SK-N-DZ (cell line): ENCODE measurements at places on chromosomes 4 and X.

- no peak for DNase-seq
Observed at GRCh38 chr4:6562931-6563901, 11.8 kb upstream of the MAN2B2 start.

- no peak for DNase-seq
Observed at GRCh38 chr4:108094923-108095482, 73.7 kb downstream of the LEF1 start.

DNA sequence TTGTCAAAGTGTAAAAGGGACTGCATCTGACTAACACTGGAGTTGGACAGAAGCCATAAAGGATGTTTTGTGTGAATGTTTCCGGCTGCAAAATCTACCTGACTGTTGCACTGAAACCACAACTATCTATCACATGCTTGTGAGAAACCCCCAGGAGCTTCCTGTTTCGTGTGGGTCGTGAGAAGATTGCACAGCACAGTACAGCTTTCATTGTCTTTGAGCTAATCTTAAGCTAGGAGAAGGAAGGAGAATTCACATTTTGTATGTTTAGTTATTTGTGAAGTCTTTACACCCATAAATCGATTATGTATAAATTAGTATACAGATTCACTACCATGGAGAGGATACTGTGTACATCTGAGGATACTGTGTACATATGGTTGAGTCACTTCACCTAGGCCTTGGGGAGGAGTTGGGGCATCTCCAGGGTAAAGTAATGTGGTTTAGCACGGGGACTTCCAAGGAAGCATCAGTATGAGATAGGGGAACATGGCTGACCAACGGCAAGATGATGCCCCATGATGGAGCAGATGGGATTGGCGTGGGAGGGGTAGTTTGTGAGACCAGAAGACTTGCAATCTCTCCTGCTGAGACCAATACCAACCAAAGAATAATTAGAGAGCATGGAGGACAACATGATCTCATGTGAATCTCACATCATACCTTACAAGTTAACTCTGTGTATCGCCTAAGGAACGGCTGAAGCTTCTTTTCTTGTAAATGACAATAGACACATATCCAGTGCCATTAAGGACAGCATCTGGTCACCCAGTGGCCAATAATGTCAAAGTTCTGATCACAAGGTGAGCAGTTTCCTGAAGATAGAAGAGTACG lies 43.1 kb upstream of the FAM9C start:
- DNase-seq: no peak

DNA sequence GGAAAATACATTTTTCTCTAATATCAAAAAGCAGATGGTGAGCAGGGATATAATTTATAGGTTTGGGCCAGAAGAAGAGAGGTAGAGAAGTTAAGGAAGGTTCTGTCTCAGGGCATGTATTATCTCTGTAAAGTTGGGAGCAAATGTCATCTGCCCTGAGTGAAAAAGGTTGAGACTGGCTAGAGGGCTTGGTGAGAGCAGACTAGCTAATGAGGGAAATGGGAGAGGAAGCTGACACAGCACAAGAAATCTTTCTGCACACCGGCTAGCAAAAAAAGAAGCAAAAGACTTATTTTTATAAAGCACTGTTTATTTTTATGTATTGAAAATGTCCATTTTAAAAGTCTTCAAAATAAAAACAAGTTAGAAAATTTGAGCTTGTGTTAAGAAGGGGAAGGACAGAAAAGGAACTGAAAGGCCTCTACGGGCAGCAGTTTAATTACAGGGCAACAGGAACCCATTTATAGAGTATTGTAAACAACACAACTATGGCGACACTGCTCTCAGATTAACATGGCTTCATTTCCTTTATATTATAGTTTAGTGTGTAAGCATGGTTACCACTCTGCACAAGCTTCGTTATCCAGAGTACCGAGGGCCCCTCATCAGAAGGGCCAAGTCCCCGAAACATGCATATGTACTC lies 17.4 kb downstream of the CD40LG start:
- DNase-seq: no peak

GRCh38 chr4:138636781-138637180 lies 378.8 kb upstream of the NOCT start:
- no peak for DNase-seq

GRCh38 chrX:2781698-2782097 lies 29.9 kb downstream of the XG start:
- DNase-seq: no peak

- no peak for DNase-seq
Observed at GRCh38 chr4:139828966-139829664, 163.5 kb downstream of the MGST2 start.

- DNase-seq: no peak
Observed at GRCh38 chr4:115433491-115433890, 320.1 kb upstream of the NDST4 start.

DNA sequence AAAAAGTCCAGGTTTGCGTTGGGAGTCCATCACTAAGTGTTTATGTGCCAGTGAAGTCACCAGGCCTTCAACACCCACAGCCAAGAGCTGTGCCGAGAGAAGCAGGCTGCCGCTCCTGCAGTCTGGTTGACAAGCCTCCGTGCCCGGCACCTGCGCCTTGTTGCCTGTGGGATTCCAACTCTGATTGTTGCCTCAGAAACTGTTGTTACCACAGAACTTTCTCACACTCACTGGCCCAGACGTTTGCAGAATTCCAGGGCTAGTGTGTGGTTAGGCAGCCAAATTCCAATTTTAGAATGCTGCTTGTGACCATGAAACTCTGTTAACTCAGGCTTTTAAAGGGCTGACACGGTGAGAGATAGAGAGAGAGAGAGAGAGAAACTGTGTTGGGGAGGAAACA lies 119.5 kb upstream of the LIMCH1 start:
- DNase-seq: no peak

- no peak for DNase-seq
Observed at GRCh38 chr4:161991811-161992210, 172.0 kb downstream of the FSTL5 start.

- DNase-seq: no peak
Observed at GRCh38 chrX:25191403-25191802, 175.6 kb upstream of the ARX start.

- DNase-seq: no peak
Observed at GRCh38 chr4:73066928-73067327, 2.6 kb downstream of the COX18 start.

- no peak for DNase-seq
Observed at GRCh38 chr4:151004222-151004621, 10.9 kb downstream of the LRBA start.

GRCh38 chr4:141909541-141909940 lies 273.2 kb downstream of the IL15 start:
- DNase-seq: no peak

GRCh38 chrX:154728431-154729190 lies 22.3 kb downstream of the GAB3 start:
- no peak for DNase-seq

DNA sequence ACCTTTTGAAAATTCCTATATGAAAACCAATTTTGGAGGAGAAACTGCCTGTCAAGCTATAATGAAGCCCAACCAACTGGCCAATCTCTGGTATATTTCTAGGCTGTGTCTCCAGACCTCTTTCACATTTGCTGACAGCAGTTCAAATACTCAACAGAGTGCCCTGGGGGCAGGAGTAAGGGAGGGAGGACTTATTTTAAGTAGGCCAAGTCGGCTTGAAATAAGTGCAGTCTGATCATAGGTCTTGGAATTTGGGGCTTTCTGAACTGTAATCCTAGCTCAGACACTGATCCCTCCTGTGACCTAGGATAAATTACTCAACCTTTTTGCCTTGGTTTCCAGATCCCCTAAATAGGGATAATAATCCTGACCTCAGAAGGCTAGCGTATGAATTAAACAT lies 59.4 kb upstream of the SLC7A11 start:
- no peak for DNase-seq

DNA sequence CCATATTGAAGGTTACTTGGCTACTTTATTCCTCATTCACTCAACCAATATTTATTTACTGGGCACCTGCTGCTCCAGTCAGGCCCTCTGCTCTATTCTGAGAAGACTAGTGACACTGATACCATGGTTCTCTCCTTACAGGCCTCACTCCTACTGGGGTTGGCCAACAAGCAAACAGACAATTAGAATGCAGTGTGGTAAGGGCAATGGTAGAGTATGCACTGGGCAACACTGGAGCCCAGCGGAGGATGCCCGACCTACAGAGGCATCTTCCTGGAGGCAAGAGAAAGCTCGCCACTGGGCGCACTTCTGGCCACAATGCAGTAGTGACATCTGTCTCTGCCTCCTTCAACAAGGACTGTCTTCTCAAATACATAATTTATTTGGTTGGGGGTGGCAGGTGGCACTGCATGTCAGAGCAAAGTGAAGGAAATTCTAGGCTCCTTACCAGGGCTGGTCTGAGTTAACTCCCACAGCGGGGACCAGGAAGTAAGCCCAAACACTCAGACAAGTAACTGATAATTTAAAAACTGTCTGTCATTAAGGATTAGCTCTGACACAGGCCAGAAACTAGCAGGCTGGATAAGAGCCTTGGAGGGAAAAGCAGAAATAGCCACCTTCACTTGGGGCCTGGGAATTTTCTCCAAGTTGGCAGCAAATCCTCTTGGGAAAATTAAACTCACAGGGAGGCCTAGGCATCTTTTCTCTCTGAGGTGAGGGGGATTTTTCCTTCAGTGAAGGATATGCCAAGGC lies 150.7 kb upstream of the EOLA2 start:
- peak; percentile 77 for DNase-seq

DNA sequence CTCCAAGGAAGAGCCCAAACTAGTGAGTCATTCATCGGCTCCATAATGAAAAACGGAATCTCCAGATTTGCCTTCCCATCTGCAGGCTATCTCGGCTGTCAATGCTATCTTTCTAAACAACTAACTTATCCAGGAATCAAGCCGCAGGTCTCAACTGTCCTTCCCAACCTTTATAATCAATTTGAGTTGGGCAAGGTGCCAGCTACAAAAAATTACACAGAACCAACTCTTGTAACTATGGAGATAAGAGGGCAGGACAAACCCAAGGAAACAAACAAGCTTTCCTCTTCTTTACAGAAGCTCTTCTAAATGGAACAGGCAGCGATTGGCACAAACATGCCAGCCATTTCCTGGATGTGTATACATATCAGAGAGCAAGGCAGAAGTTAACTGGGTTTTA lies 61.2 kb upstream of the RAI2 start:
- peak; percentile 22 for DNase-seq

GRCh38 chrX:12366440-12366839 lies 228.2 kb downstream of the FRMPD4 start:
- DNase-seq: no peak

DNA sequence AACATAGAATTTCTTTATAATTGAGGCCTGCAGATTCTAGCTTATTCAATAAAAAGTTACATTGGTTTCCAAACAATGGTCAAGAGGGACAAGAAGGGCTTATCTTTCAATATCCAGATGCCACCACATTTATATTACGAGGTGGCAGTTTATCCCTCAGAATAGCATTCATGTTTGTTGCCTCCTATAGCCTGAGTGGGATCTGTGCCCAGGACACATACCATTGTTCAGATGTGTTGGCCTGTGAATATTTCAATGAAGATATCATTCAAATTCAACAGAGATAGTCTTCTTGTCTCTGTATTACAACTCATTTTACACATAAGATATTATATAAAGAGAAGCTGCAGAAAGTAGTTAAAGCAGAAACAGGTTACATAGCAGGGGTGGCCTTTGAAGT lies 20.5 kb downstream of the GLRB start:
- DNase-seq: no peak

DNA sequence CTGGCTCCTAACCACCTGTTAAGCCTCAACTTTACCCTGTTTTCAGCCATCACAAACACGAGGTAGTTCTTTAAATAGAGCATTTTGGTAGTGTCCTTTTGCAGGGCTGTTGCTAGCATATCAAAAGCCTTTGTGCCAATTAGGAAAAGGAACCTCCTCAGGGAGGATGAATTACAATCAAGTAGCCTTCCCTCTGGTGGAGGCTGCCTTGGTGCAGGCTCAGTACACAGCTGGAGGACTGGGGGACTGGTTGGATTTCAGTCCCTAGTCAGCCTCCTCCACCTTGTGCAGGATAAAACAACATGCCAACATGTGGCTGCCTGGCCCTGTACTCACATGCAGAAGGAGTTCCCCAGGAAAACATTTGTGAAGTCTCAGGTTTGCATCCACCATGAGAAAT lies 53.1 kb downstream of the RASGEF1B start:
- DNase-seq: no peak

DNA sequence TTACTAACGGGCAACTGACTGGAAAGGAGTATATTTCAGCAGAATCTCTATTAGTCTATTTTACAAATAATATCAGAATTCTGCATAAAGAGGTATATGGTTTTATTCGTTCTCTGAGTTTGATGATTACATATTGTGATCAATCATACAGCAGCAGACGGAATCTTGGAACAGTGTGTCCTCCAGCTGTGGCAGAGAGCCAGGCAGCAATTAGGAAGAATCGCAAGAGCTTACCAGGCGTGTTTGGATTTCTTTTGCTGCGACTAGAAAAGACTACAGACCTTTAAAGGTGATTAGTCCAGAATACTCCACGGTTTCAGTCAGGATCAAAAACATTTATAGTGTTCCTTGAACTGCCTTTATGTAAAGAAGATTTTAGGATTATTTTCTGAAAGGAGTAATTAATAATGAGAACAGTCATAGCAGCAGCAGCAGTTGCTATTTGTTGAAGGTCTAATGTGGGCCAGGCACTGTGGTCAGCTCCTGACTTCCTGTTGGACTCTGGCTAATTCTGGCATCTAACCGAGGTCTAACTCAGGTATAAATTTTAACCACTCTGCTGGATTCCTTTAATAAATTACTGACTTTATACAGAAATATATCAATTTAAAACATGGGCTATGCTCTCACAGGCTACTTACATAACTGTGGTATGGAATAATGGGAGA lies 225.3 kb upstream of the CXorf66 start:
- no peak for DNase-seq

- no peak for DNase-seq
Observed at GRCh38 chr4:24040811-24041210, 151.0 kb upstream of the PPARGC1A start.

- no peak for DNase-seq
Observed at GRCh38 chr4:113835005-113835404, 73.5 kb upstream of the CAMK2D start.

- DNase-seq: no peak
Observed at GRCh38 chr4:7909463-7910262, 30.0 kb downstream of the AFAP1 start.

- DNase-seq: no peak
Observed at GRCh38 chr4:16169490-16169889, 56.8 kb downstream of the TAPT1 start.

- DNase-seq: peak; percentile 57
Observed at GRCh38 chr4:155787113-155787710, 28.4 kb downstream of the GUCY1B1 start.

DNA sequence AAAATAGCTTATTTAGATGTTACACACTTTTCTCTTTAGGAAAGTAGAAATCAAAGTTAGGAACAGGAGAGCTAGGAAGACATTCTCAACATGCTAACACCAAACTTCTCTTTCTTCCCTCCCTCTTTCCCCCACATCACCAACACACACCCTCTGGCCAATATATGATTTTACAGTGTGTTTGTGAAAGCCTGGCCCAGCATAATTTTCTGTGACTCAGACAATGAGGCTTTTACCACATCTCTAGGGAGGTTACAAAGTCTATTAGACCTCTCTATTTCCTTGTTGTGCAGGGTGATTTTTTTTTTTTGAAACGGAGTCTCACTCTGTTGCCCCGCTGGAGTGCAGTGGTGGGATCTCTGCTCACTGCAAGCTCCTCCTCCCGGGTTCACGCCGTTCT lies 189.9 kb downstream of the AASDH start:
- no peak for DNase-seq
